ENCODE measurements at places on chromosomes 3 and 15. TPM values are rescaled to one million over a fixed set of nuclear protein-coding genes. Genes with fewer than 3 reads are reported as not detected.
A peak's percentile ranks its signal among the peaks of the same experiment; 100 is the strongest.

GRCh38 chr3:145900056-145900829, 260.7 kb downstream of the PLOD2 start:
- DNase-seq, result no peak

MFAP1 gene
- 16.6 TPM for total RNA-seq

PLA2G4E gene
- not detected for total RNA-seq

- DNase-seq, result no peak
Measured at GRCh38 chr3:185823078-185824044, 1.5 kb downstream of the IGF2BP2 start.

SOX14 gene
- not detected for total RNA-seq

PLAAT1 gene
- 11.2 TPM for total RNA-seq

DNA sequence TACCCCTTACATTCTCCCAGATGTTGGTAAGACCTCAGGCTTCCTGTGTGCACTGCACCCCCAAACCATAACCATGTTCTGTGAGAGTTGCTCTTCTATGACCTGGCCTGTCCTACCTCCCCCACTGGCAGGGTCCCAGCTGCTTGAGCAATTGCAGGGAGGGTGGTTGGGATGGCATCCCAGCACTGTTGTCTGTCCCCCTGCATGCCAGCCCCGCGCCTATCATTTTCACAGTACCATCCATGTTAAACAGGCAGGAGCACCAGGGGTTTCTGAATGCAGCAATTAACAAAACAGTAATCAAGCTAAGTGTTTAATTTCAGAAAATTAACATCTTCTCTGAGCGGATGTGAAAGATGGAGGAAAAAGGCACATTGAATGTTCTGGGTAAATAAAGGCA, 345.5 kb downstream of the EPHB1 start:
- no peak for DNase-seq

DNA sequence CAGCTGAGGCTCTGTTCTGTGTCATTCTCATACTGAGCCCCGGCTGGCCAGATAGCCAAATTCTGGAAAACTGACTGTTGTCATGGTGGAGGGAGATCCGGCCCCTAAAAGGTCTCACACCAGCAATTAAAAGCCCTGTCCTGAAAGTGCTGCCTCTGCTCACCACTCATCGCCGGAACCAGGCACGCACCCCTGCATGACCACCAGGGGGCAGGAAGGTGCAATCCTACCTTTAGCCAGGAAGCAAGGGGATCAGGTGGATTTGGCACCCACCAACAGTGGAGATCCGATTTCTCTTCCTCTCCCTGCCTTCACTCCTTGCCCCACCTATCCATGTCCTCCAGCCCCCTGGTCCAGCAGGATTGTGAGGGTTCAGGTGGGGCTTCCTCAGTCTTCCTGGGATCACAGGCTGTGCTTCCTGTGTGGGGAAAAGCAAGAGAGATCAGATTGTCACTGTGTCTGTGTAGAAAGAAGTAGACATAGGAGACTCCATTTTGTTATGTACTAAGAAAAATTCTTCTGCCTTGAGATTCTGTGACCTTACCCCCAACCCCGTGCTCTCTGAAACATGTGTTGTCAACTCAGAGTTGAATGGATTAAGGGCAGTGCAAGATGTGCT, 16.1 kb upstream of the CACNA2D2 start:
- DNase-seq, result peak; percentile 71

ABCC5 gene
- 23.1 TPM for total RNA-seq

EPHA3 gene
- total RNA-seq, result 5.3 TPM

DNA sequence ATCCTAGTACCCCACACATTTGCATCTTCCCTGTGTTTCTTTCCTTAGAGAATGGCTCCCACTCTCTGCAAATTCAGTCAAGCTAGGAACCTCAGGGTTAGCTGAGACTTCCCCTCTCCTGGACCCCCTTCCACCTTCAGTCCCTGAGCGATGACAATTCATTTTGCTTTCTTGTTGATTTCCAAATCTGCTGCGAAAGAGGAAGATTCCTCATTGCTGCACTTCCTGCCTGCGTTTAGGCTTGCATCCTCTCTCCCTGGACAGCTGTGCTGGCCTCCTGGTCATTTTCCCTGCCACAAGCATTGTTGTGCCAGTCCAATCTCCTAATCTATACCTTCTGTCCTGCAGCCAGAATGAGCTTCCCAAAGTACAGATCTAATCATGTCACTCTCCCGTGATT, 12.3 kb upstream of the DGKG start:
- DNase-seq, result no peak

- DNase-seq, result no peak
Measured at GRCh38 chr15:31081056-31081455, 20.5 kb downstream of the TRPM1 start.

RNU5B-1 gene
- not detected for total RNA-seq

DNA sequence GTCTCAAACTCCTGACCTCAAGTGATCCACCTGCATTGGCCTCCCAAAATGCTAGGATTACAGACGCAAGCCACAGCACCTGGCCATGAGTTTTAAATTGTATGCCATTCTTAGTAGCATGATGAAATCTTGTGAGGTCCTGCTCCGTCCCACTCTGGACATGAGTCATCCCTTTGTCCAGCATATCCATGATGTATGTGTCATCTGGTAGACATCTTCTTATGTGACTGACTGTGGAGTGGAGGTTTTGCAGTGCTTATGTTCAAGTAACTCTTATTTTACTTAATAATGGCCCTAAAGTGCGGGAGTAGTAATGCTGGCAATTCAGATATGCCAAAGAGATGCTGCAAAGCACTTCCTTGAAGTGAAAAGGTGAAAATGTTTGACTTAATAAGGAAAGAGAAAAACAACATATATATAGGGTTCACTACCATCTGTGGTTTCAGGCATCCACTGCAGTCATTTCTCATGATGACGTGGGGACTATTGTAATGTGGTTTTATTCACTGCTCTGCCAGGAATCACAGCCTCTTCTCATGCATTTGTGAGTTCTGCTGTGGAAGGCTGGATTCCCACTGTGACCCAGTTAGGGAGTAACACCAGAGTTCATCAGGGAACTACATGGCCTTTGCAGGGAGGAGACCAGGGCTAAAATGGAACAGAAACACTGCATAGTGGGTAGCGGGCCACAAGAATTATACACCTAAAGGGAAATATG, 204.6 kb upstream of the STRIT1 start:
- no peak for DNase-seq

- DNase-seq, result no peak
Measured at GRCh38 chr3:177795216-177795615, 597.9 kb upstream of the TBL1XR1 start.

RARRES1 gene
- total RNA-seq, result 10.0 TPM

- DNase-seq, result no peak
Measured at GRCh38 chr3:129576514-129577352, 29.7 kb downstream of the PLXND1 start.

- DNase-seq, result no peak
Measured at GRCh38 chr3:133330065-133330464, 69.8 kb upstream of the BFSP2 start.

AGBL1 gene
- not detected for total RNA-seq

DNA sequence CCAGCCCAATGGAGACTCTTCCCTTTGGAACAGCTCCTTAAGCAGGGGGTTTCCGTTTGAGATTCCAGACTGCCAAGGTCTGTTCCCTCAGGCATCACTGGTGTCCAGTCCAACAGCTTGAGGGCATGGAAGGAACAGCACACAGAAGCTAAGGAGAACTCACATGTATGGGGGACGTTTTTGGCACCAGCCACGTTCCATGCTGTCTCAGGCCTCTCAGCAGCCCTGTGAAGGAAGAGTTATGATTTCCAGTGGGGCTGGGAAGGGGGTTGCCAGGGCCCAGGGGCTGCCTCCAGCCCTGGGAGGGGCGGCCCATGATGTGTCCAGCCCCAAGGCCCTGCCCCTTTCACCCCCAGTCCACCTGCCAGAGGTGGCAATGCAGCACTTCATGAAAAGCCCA, 7.5 kb upstream of the RHO start:
- DNase-seq, result no peak

GYG1 gene
- 70.7 TPM for total RNA-seq

GRCh38 chr15:96495386-96495785, 164.9 kb downstream of the NR2F2 start:
- DNase-seq, result no peak

DNA sequence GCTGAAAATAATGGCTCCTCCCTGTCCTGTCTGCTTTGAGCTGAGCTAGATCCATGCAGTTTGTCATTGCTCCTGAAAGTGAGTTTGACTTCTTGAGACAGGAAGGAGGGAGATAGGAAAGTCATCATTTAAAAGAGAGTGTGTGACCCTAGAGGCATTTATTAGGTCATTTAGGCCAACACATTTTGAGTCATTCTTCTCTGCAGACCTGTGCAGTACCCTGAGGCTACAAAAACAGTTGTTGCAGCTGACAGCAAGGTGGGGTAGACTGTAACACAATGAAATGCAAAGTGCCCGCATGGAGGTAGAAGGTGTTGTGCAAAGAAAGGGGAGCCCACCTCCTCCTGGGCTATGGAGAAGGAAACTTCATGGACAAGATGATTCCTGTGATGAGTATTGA, 102.8 kb upstream of the PFN2 start:
- no peak for DNase-seq

MORC1 gene
- not detected for total RNA-seq

All from right atrium auricular region (tissue), 2 donors.